Cardiac muscle cell (in vitro differentiated cells and primary cell): ENCODE measurements at places on chromosomes 2 and 18. TPM values are rescaled to one million over a fixed set of nuclear protein-coding genes. Genes with fewer than 3 reads are reported as not detected.
A peak's percentile ranks its signal among the peaks of the same experiment; 100 is the strongest.

DNA sequence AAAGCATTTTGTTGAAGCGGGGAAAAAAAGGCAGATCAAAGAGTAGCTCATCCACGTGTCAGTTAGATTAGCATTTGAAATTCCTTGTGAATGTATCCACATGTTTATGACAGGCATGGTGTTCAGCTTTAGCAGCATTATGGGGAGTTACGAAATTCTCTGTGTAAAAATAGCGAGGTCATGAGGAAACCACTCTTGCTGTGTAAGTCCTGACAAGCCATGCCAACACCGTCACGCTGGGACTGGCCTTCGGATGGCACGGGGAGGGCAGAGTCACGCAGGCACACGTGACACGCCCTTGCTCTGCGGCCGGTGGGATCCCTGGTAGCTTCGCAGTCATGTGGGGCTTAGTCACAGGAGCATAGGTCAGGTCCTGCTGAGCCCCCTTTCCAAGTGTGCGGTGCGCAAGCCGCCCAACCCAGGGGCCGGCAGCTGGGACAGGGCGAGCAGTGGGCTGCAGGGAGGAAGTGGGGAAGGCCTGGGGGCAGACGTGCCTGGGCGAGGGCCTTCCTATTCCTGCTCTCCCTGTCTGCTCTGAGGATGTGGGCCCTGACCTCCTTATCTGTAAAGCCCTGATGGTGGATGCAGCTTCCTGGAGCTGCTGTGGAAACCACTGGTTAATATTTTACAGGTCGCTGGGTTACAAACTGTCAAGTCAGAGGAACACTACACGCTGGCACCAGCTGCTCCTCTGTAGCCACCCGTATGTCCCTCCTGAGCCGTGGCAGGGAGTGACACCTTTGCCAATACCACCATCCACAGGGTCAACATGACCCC, 18.0 kb downstream of the MBP start:
- DNase-seq, result peak; percentile 93

- DNase-seq, result no peak
Measured at GRCh38 chr2:138514173-138514572, 12.6 kb downstream of the SPOPL start.

DNA sequence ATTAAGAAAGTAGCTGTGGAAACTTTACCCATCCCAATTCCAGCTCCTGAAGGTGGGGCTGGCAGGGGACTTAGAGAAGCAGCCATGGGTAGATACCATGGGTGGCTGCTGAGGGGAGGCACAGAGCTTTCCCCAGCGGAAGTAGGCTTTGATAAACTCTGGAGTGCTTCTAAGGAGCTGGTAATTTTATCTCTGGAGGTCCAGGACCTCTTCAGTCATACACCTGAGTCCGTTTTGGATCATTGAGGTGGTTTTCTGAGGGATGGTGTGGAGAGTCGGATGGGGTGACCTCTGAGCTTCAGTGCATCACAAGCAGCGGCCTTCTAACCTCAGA, 36.7 kb upstream of the BMP10 start:
- no peak for DNase-seq

- DNase-seq, result no peak
Measured at GRCh38 chr18:46046688-46047087, 25.4 kb downstream of the PSTPIP2 start.

DNA sequence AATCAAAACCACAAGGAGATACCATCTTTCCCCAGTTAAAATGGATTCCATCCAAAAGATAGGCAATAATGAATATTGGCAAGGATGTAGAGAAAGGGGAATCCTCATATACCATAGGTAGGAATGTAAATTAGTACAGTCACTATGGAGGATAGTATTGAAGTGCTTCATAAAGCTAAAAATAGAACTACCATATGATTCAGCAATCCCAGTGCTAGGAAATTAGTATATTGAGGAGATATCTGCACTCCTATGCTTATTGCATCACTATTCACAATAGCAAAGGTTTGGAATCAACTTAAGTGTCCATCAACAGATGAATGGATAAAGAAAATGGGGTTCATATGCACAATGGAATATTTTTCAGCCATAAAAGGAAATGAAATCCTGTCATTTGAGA, 251.2 kb downstream of the ZNF804A start:
- DNase-seq, result no peak

Gene CNRIP1
- 9.3 and 14.3 TPM in 2 replicates for polyA plus RNA-seq

- no peak for DNase-seq
Measured at GRCh38 chr2:236975766-236976165, 109.9 kb upstream of the COPS8 start.

DNA sequence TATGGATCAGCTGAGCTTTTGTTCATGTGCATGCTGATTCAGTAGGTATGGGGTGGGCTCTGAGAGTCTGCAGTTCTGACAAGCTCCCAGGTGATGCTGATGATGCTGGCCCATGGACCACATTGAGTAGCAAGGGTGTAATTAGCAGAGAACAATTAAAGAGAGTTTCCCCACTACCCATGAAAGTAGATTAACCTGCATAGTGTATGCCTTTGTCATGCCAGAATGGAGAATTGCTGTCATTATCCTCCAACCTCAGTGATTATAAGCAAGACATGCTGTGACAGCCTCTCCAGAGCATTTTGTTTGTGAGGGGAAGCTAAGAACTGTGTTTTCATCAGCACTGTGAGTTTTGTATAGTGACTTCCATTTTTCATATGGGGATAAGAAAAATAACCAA, 59.5 kb upstream of the LYPD1 start:
- no peak for DNase-seq

DNA sequence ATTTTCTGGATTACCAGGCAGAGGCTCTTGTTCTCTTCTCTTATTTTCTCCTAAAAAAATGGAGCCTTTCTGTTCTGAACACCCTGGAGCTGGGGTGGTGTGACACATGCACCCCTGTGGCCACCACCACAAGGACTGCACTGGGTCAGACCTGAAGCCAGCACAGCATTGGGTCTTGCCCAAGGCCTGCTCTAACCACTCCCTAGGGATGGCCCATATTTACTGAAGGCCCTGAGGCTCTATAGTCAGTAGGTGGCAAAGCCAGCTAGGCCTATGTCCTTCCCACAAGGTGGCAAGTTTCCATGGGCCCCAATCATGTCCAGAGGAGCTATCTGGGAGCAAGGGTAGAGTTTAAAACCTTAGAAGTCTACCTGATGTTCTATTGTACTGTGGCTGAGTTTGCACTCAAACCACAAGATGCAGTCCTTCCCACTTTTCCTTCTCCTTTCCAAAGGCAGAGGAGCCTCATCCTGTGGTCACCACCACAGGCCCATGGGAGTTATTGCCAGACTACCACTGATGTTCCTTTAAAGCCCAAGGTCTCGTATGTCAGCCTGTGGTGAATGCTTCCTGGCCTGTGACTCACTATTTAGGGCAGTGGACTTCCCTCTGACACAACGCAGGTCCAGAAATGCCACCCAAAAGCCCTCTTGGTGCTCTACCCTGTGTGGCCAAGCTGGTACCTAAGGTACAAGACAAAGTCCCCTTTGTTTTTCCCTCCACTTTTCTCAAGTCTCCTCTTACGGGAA, 15.0 kb upstream of the FMNL2 start:
- no peak for DNase-seq

DNA sequence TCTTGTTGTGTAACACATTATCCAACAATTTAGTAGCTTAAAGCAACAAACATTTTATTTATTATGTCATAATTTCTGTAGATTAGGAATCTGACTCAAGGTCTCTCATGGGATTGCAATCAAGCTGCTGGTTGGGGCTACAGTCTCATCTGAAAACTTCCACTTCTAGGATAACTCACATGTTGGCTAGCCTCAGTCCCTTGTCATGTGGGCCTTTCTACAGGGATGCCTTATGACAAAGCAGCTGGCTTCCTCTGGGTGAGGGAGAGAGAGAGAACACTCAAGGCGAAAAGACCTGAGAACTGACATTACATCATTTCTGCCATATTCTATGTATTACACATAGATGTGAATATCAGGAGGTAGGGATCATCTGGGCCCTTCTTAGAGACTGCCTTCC, 317.9 kb upstream of the VRK2 start:
- DNase-seq, result no peak

Gene ASIC4
- polyA plus RNA-seq, result 3.3 and 4.3 TPM in 2 replicates

Gene CDH19
- polyA plus RNA-seq, result not detected in 2 replicates

GRCh38 chr2:111029181-111029927, 91.4 kb upstream of the BCL2L11 start:
- peak; percentile 58 for DNase-seq
